Tibial artery (tissue), 4 donors: ENCODE measurements at places on chromosomes 5 and 9.

DNA sequence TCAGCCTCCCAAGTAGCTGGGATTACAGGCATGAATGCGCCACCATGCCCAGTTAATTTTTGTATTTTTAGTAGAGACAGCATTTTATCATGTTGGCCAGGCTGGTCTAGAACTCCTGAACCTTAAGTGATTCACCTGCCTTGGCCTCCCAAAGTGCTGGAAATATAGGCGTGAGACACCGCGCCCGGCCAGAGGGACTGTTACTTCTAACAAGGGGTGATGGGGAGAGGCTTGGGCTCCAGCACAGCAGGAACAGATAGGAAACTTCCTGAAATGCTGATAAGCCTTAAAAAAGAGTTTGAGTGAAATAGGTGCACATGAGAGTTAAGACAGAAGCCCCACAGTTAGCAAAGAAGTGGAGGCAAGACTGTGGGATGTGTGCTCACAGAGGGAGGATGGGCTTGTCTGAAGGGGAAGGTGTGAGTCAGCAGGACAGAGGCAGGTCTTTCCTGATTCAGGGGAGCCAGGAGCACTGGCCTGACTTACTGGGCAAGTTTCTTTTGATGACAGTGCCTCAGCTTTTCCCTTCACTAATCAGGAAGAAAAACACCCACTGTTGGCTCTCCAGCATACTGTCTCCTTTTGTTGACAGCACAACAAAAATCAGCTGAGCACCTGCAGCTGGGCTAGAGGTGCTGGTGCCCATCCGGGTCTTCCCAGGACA is 68.4 kb downstream of the RAD23B start:
- H3K27me3 ChIP-seq: no peaks in the 10 kb centered on the region
- H3K4me3 ChIP-seq: no peak overlapping the region
- no peak overlapping the region for H3K27ac ChIP-seq
- H3K36me3 ChIP-seq: no peaks in the 10 kb centered on the region
- no peak for DNase-seq

DNA sequence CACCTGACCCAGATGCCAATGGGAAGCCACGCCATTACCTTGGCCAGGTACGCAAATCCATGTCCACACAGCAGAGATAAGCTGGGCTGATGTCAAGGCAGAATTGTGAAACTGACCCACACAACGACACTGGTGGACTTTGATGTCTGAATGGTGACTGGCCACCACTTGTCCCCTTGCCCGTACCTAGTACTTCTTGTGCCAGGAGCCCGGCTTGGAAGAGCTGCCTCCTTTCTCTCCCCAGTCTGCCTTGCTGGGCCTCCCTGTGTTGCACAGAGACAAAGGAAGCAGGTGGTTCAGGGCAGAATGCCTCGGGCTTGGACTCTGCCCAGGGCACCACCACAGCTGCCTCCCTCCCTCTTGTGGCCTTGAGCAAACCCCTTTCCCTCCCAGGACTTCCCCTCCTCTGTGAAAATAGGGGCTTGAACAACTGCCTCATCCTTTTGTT is 23.3 kb downstream of the PTGES2 start:
- peaks cover 35% of the 10 kb centered on the region for H3K4me1 ChIP-seq
- DNase-seq: no peak
- peaks cover 79% of the 10 kb centered on the region for H3K36me3 ChIP-seq
- no peaks in the 10 kb centered on the region for H3K27me3 ChIP-seq

DNA sequence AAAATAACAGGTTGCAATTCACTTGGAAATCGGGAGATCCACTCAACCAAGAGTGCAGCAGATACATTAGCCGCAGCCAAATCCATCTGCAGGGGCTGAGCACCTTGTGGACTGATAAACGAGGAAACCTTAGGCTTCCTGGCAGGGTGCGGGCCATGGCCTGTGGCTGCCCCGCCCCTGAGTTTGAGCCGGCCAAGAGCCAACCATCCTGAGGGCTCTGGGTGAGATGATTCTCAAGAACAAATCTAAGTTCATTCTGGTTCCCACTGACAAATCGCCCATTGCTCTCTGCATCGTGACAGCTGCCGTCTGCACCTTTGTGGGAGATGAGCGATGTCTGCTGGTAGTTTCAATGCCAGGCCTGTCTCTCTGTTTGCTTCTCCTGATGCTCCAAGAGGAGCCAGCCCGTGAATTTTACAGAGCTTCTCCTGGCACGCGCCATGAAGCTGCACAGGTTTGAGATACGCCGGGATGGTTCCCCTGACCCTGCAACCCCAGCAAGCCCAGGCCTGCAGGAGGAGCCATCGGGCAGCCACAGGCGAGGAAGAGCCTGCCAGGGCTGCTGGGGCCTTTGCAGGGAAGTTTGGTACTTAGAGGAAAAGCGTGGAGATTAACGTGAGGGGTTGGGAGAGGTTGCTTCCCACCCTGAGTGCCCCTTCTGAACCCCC is 154.0 kb downstream of the OLFM1 start:
- no peak overlapping the region for H3K27ac ChIP-seq
- no peak overlapping the region for H3K4me3 ChIP-seq
- H3K27me3 ChIP-seq: peaks cover 51% of the 10 kb centered on the region
- H3K36me3 ChIP-seq: no peaks in the 10 kb centered on the region
- no peak for DNase-seq

DNA sequence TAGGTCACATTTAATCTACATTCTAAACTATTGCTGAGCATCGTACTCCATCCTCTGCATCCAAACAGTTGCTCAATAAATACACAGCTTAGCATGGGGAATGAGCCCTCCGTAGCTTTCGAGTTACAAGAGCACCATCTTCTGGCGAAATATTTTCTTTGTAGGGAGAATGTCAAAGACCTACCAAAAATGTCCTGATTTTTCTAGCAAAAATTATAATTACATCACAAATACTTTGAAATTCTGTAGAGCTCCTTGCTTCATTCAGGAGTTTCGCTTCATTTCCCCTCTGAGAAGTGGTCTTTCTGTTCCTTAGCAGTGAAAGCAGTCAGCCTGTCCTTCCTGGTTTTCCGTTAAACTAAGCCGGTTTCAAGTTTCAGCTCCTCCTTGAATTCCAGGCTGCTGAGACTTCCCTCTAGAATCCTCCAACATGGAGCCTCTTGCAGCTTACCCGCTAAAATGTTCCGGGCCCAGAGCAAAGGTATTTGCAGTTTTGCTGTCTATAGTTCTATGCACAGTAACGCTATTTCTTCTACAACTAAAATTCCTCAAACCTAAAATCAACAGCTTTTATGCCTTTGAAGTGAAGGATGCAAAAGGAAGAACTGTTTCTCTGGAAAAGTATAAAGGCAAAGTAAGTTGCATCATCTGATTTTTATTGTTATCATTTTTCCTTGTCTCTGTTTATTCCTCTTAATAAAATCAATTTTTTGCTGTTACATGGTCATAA is at the start of gene GPX8:
Gene GPX8, plus strand, starts transcription at position 409 of the 730 bp plus-strand sequence. Its CDS starts 22 bp downstream, at position 431.
- H3K27ac ChIP-seq: peak within 1 kb of the TSS; percentile 14
- peak within 1 kb of the TSS; percentile 48 for H3K4me3 ChIP-seq
- no peaks in the 10 kb centered on the region for H3K36me3 ChIP-seq
- no peaks in the 10 kb centered on the region for H3K27me3 ChIP-seq
- H3K4me1 ChIP-seq: no peaks in the 10 kb centered on the region
- DNase-seq: no peak

DNA sequence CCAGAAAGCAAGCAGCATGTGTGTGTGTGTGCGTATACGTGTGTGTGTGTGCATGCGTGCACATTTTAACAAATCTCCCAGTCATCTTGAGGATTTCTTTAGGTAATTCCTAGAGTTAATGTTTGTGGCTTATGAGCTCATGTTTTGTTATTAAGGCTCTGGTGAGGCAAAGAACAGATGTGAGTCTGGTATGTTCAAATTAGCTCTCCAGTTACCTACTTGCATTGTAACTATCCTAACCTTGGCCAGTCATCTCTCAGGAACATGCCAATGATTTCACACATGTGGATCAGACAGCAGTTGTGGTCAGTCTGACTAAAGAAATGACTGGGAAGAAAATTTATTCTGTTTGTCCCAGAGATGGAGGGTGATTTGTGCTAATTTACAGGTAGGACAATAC is 163.1 kb downstream of the IZUMO3 start:
- no peak for DNase-seq
- no peak overlapping the region for H3K27ac ChIP-seq
- no peaks in the 10 kb centered on the region for H3K4me1 ChIP-seq
- no peak overlapping the region for H3K4me3 ChIP-seq

GRCh38 chr5:156477196-156477595 is 150.2 kb downstream of the SGCD start:
- H3K27ac ChIP-seq: no peak overlapping the region
- H3K27me3 ChIP-seq: no peaks in the 10 kb centered on the region
- H3K4me1 ChIP-seq: peaks cover 49% of the 10 kb centered on the region
- DNase-seq: no peak
- H3K4me3 ChIP-seq: no peak overlapping the region
- no peaks in the 10 kb centered on the region for H3K36me3 ChIP-seq

GRCh38 chr5:55534436-55535198 is at the start of gene PLPP1:
TSS of gene PLPP1 (minus strand) at chr5:55534964. CDS start at chr5:55534629, 335 bp downstream.
- H3K36me3 ChIP-seq: no peaks in the 10 kb centered on the region
- peaks cover 16% of the 10 kb centered on the region for H3K4me1 ChIP-seq
- peak within 1 kb of the TSS; percentile 73 for H3K4me3 ChIP-seq
- DNase-seq: peak; percentile 88
- no peaks in the 10 kb centered on the region for H3K27me3 ChIP-seq

GRCh38 chr5:142040285-142040684 is 27.5 kb upstream of the GNPDA1 start:
- H3K27me3 ChIP-seq: no peaks in the 10 kb centered on the region
- H3K36me3 ChIP-seq: no peaks in the 10 kb centered on the region
- no peak for DNase-seq
- H3K4me3 ChIP-seq: no peak overlapping the region
- H3K4me1 ChIP-seq: no peaks in the 10 kb centered on the region

- H3K27ac ChIP-seq: peak within 1 kb of the TSS; percentile 77
- H3K4me1 ChIP-seq: peaks cover 27% of the 10 kb centered on the region
- H3K27me3 ChIP-seq: no peaks in the 10 kb centered on the region
- DNase-seq: peak; percentile 86
- no peaks in the 10 kb centered on the region for H3K36me3 ChIP-seq
Observed at GRCh38 chr5:119355685-119356611, at the start of gene TNFAIP8. TSS of gene TNFAIP8 (plus strand) at chr5:119356019. CDS start at chr5:119356091, 72 bp downstream.

DNA sequence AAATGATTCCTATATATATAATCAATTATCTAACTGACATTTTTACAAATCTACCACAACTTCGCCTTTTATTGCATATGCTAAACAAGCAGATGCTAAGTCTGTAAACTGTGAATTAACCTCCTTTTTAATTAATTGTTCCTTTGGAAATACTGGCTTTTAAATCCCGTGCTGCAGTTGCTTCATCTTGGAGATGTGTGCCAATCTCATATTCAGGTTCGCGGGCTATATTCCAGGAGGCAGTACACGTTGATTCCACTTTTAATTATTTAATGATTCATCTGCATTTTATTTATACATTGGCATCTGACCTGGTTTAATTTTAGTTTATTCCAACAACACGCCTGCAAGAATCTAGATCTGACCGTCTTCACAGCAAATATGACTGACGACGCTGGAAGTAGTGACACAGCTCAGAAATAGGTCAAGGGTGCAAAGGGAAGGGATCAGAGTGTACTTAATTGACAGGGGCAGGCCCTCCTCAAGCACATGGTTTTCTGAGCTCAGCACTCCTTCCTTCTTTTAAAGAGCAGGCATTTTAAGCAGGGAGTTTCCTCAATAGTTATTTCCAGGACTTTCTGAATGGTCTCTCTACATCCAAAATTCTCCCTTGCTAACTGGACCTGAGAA is 125.2 kb downstream of the GLIS3 start:
- H3K4me3 ChIP-seq: no peak overlapping the region
- H3K4me1 ChIP-seq: peaks cover 3% of the 10 kb centered on the region
- no peaks in the 10 kb centered on the region for H3K36me3 ChIP-seq
- peak overlapping the region; percentile 14 for H3K27ac ChIP-seq
- no peak for DNase-seq
- H3K27me3 ChIP-seq: no peaks in the 10 kb centered on the region

DNA sequence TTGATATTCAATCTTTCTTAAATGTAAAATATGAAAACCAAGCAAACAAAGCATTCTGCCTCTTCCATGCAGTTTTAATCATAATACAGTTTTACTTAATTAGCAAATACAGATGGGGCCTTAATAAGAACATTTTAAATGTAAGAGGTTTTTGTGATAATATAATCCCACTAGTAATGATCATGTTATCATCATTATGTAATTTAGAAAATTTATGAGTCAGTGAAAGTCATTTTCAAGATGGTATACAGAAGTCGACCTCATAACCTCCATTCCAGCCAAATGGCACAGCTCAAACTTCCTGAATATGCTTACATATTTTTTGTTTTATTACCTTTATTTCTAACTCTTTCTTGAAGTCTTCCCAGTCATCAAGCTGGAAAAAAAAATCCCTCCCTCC is 102.2 kb upstream of the GNA14 start:
- H3K27ac ChIP-seq: no peak overlapping the region
- H3K27me3 ChIP-seq: no peaks in the 10 kb centered on the region
- DNase-seq: no peak
- no peaks in the 10 kb centered on the region for H3K36me3 ChIP-seq
- H3K4me3 ChIP-seq: no peak overlapping the region
- peaks cover 4% of the 10 kb centered on the region for H3K4me1 ChIP-seq

DNA sequence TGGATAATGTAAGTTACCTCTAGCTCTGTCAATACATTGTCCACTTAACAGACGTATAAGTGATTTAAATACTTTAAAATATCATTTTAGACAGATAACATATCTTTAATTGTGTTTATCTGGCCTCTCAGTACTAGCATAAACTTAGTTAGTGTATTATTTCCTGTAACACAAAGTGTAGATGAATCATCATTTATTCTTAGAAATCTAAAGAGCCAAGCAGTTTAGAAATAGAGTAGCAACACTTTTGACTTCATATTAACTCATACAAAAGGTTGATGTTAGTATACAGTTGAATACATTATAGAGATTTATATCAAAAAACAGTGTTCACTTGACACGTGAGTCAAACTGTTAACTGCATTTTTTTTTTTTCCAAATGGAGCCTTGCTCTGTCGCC is 18.0 kb downstream of the NCBP1 start:
- H3K4me1 ChIP-seq: no peaks in the 10 kb centered on the region
- no peak for DNase-seq
- H3K4me3 ChIP-seq: no peak overlapping the region
- H3K27ac ChIP-seq: no peak overlapping the region

GRCh38 chr5:10513501-10514442 is 50.1 kb upstream of the ANKRD33B start:
- no peak for DNase-seq
- H3K4me1 ChIP-seq: no peaks in the 10 kb centered on the region
- H3K27me3 ChIP-seq: no peaks in the 10 kb centered on the region
- no peak overlapping the region for H3K27ac ChIP-seq

- H3K27ac ChIP-seq: no peak overlapping the region
- H3K27me3 ChIP-seq: no peaks in the 10 kb centered on the region
- no peaks in the 10 kb centered on the region for H3K36me3 ChIP-seq
- H3K4me1 ChIP-seq: no peaks in the 10 kb centered on the region
- H3K4me3 ChIP-seq: no peak overlapping the region
Observed at GRCh38 chr5:128252756-128253155, 169.2 kb downstream of the SLC12A2 start.
